ENCODE measurements at places on chromosomes 6 and 20.

DNA sequence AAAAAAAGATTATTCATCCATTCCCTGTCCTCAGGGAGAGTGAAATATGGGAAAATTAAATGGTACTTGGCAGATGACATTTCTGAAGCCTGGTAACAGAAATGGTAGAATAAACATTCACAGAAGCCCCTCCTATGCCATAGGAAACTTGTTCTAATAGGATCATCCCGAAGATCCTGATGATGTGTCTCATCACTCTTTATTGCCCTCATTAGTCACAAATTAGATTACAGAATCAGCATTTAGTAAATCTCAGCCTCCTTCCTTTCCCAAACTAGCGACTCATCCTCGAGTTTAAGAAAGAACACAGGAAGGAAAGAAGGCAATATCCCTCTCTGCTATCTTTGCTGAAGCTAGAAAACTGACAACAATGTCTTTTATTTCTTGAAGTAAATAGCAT is 154.4 kb downstream of the TMEM200A start:
- no peak for DNase-seq

DNA sequence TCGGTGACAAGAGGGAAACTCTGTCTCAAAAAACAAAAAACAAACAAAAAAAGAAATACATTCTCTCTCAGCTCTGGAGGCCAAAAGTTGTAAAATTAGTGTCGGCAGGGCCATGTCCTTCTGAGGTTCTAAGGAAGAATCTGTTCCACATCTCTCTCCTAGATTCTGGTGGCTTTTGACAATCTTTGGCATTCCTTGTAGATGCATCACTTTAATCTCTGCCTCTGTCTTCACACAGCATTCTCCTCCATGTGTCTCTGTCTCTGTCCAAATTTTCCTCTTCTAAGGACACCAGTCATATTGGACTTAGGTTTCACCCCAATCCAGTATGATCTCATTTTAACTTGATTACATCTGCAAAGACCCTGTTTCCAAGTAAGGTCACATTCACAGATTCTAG is 9.1 kb downstream of the PPP2R5D start:
- no peak for DNase-seq

DNA sequence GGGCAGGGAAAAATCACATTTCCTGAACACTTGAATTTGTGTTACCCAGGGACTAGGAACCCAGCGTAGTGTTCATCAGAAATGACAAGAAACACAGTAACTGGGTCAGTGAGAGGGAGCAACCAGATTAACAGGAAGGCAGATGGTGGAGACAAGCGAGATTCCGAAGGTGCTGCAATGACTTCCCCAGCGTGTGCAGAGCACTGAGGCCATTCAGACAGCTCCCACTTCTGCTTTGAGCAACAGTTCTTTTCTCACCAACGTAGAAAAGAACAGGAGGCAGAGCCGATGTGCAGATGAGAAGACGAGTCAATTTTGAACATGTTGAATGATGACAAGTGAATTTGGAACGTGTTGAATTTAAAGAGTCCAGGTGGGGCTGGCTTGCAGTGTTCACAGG is 63.1 kb upstream of the IFNGR1 start:
- DNase-seq = no peak

DNA sequence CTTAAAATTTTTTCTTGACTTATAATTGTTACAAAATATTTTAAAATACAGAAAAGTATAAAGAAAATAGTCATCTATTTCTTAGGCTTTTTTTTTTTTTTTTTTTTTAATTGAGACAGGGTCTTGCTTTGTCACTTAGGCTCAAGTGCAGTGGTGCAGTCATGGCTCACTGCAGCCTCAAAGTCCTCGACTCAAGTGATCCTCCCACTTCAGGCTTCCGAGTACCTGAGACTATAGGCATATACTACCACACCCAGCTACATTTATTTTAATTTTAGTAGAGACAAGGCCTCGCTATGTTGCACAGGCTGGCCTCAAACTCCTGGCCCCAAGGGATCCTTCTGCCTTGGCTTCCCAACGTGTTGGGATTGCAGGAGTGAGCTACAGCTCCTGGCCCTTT is 5.3 kb upstream of the ACAT2 start:
- DNase-seq = no peak

DNA sequence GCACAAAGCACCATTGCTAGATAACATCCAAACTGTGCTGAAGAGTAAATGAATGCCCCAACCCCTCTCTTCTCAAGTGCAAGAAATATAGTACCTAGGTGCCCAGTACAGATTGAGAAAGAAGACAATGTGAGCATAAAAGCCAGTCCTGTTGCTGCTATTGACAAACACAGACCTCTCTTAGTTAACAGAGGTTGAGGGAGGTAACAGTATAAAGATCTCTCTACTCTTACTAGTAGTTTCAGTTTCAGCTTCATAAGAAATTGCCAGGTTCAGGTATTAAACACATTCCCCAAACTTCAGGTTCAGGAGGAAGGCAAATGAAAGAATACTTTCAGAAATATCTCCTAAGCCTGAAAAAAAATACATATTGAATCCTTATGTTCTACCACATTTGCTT is 31.4 kb downstream of the TBC1D32 start:
- DNase-seq = no peak

- no peak for DNase-seq
Measured at GRCh38 chr6:77487808-77488425, 24.6 kb upstream of the HTR1B start.

- DNase-seq = no peak
Measured at GRCh38 chr20:57689745-57690481, 19.9 kb downstream of the PMEPA1 start.

GRCh38 chr20:20839771-20840170 is 127.3 kb upstream of the RALGAPA2 start:
- DNase-seq = no peak

GRCh38 chr6:121335087-121336008 is 1.1 kb upstream of the TBC1D32 start:
- DNase-seq = peak; percentile 79

DNA sequence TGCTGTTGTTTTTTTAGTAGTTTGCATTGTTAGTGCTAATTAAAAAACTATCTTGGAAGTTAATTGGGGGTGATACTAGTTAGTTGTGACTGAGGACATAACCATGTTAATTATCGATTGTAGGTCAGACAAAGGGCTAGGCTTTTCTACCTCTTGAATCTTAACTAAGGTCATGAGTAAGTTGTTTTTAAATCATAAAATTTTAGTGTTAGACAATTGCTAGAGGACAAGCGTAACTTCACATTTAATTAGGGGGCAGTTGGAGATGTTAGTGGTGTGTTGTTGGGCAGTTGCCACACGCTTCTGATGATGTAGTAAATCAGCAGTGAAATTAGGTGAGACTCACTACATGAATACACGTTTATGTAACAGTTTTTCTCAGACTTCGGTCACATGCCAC is 619.1 kb upstream of the FLRT3 start:
- peak; percentile 72 for DNase-seq

- DNase-seq = peak; percentile 19
Measured at GRCh38 chr20:53623454-53624211, 30.0 kb upstream of the ZNF217 start.

GRCh38 chr6:126002755-126003679 is 16.7 kb downstream of the TRMT11 start:
- DNase-seq = no peak

- no peak for DNase-seq
Measured at GRCh38 chr6:143399176-143399575, 51.3 kb downstream of the ADAT2 start.

DNA sequence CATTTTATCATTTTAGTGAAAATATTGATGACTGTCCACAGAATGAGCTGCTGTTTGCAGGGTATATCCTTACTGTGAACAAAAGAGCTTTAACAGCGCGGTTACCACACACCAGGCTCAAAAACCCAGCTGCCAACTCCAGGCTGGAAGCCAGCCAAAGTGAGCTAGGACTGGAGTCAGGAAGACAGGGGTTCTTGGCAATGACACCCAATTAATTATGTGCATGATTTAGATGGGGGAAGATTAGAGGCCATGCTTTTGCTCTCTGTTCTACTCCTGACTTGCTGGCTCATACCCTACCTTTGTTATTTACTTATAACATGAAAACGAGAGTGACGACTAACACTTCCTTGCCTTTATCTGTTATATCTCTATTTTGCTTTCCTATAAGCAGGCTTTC is 128.9 kb upstream of the SHLD1 start:
- DNase-seq = peak; percentile 88

DNA sequence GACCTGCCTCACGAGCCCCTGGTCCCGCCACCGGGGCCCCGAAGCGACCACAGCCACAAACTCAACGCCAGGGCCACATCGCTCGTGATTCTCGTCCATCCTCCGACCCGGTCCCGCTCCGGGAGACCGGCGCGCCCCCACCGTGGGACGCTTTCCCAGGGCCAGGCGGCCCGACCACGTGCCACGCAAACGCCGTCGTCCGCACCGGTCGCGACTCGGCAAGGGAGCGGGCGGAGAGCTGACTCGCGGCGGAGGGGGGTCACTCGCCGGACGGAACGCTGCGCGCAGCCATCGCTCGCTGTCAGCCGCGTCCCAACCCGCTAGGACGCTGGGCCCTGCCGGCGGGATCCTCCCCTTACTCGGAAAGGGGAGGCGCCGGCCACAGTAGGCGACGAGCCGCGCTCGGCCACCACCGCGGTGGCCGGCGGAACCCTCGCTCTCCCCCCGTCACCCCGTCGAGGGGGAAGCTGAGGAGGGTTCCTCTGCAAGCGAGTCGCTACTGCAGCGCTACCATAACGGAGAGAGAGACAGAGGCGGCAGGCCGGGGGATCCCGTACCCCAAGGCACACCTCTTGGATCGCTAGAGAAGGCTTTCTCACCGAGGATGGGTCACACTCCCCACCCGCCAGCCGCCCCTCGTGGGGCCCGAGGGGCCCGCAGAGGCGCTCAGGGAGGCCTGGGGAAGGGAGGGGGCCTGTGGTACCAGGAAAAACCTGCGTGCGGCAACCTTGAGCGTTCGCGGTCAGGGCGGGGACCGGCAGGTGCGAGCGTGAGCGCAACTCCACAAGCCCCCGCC is 511.8 kb upstream of the ZNF337 start:
- no peak for DNase-seq

GRCh38 chr6:90173262-90173925 is 123.2 kb downstream of the BACH2 start:
- DNase-seq = no peak

- DNase-seq = no peak
Measured at GRCh38 chr6:157455731-157456523, 74.9 kb downstream of the ZDHHC14 start.

DNA sequence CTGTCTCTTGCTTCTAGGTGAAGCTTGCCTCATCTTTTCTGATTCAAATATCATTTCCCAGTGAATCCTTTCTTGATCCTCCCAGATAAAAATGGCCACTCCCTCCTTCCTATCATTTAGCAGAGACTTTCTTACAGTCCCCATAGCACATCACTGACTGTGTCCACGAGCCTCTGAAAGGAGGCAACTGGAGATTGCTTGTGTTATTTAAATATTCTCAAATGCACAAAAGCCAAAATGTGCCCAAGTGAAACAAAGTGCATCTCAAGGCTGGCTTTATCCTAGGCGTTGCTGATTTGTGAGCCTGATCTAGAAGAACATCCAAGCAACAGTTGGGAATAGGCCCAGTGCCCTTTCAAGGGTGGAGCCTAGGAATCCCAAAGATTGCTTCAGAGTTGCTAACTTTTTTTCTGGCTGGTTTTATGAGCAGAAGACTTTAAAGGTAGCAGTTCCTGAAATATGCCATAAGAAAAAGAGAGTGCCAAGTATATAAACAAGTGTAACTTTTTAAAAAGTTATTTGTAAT is 393.6 kb downstream of the CD83 start:
- DNase-seq = no peak

GRCh38 chr20:47319517-47320252 is 36.8 kb downstream of the ZMYND8 start:
- peak; percentile 73 for DNase-seq

- no peak for DNase-seq
Measured at GRCh38 chr20:58173930-58174707, 54.3 kb downstream of the ANKRD60 start.

DNA sequence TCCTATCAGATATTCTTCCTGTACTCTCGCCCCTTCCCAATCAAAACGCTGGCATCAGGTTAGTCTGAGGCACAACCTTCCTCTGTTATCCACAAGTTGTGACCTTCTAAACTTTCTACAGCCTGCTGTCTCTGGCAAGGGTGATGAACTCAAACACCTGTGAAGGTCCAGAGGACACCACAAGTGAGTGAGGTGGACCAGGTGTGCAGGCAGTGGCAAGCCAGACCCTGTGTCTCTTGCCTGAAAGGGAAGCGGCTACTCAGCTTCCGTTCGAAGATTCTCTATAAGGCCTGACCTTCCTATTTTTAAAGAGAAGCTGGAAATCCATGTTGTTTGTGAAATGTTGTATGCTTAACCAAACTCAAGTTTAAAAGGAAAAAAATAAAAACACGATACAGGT is 36.8 kb downstream of the GCM1 start:
- DNase-seq = peak; percentile 42

DNA sequence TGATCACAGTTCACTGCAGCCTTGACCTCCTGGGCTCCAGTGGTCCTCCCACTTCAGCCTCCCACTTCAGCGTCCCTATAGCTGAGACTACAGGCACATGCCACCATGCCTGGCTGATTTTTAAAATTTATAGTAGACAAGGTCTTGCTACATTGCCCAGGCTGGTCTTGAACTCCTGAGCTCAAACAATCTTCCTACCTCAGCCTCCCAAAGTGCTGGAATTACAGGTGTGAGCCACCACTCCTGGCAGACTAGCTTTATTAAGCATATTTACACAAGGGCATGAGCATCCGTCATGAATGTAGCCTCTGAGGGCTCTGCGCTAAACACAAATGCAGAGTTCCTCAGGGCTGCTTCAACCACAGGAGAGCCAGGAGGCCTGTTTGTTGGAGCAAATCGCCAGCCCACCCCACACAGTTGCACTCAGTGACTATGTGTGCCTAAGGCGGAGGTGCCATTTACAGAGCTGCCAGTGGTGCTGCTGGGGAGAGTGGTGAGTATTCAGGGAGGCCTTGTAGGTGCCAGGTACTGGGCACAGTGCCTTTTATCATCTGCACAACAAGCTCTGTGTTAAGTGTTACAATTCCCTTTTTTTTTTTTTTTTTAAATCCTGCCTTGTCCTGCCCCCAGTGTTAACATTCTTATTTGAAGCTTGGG is 78.2 kb downstream of the PSMG4 start:
- DNase-seq = no peak

GRCh38 chr6:17892097-17892686 is 95.2 kb downstream of the KIF13A start:
- DNase-seq = no peak

DNA sequence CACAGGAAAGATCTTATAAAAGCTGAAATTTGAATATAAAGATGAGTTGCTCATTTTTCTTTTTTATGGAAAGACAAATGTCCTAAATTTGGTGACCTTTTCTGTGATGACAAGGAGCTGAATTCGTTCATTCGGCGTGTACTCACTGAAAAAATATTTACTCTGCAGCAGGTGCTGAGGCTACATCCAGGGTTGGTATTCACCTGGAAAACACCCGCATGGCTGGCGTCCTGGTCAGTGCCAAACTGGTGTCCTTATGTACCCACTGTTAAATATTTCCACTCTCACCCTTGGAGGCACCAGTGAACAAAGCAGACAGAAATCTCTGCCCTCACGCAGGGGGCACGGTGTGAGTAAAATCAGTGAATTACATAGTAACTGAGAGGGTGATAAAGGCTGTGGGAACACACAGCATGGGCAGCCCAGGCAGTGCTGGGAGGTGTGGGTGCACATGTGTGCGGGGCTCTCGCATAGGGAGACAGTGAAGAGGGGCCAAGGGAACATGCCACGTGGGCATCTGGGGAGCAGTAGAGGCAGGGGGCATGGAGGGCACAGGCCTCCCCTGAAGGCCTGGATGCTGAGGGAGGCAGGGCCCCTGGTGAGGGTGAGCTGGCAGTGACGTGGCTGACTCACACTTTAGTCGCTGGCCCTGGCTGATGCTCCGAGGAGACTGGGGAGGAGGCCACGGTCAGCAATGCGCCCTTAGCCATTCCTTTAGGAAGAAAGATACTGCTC is 89.7 kb downstream of the INSM1 start:
- peak; percentile 72 for DNase-seq

All from NCI-H1417 (cell line).